ENCODE measurements at places on chromosomes 1 and 21. TPM values are rescaled to one million over a fixed set of nuclear protein-coding genes. Genes with fewer than 3 reads are reported as not detected.
A peak's percentile ranks its signal among the peaks of the same experiment; 100 is the strongest.

DNA sequence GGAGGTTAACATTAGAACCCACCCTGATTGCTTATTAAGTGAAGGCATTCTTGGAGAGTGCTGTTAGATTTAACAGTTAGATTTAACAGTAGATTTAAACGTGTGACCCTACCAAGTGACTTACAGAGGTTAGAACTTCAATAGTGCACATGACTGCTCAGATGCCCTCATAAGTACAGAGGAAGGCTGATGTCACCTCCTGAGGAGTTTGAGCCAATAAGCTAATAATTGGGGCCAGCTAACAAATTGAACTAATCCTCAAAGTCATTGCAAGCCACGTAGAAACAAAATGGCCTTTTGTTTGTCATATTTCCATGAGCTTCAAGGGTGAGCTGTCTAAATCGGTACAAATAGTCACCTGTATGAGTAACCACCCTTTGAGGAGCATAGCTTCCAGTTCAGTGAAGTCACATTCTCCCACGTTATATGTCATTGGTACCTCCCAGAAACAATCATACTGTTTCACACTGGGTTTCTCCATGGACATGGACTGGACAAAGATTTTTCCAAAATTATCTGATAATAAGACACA is 11.7 kb downstream of the AVPR1B start:
- DNase-seq = peak; percentile 24

GRCh38 chr1:21175670-21176581 is 771 bp downstream of the EIF4G3 start:
- no peak for DNase-seq

- no peak for DNase-seq
Observed at GRCh38 chr21:33384841-33385331, 18.3 kb upstream of the IFNGR2 start.

DNA sequence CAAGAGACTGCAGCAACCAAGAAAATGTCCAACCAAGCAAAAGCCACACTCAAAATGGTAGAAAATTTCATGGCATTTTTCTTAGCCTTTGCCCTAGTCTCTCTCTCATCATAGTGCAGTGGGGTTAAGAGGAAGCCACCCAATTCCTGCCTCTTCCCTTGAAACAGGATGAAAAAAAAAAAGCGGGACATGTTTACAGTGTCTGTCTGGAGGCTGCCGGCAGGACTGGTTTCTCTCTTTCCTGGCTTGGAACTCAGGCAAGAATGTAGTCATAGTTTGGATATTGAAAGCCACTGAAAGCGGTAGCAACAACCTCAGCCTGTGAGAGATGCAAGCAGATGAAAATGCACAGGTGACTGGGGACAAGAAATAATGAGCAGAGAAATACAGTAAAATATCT is 13.3 kb upstream of the TNFSF18 start:
- DNase-seq = peak; percentile 81

GRCh38 chr1:245453541-245453940 is 298.8 kb downstream of the KIF26B start:
- DNase-seq = no peak

DNA sequence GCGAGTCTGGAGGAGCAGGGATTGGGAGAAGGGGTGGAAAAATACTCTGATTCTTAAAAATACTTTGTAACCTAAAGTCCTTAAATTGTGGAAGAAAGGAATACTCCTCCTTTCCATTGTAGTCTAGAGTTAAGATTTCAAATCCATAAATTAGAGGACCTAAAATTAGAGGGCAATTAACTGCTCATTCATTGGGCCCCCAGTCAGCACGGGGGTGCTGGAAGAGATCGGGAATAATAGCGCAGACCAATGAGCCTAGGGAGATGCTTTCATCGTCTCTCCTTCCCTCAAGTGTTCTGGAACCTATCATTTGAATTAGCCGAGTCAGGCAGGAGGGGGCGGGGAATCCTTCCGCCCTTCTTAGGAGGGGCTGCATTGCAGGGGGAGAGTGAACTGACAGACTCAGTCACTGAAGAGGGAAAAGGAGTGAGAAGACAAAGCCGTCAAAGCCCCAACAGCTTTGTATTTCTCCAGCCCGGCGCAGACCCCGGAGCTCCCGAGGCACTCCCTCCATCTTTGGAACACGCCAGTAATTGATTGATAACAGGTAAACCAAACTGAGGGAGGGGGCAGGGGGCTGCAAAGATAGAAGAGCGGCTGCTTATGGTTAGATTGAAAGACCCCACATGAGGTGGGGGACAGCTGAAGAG is at the start of gene MLLT11:
Gene MLLT11, plus strand, starts transcription at position 391 of the 650 bp plus-strand sequence. CDS start 6,828 bp downstream, outside the sequence.
- peak; percentile 63 for DNase-seq

- DNase-seq = no peak
Observed at GRCh38 chr1:74791491-74791890, 58.5 kb downstream of the TYW3 start.

The F5 gene
- not detected for total RNA-seq

The GRHL3 gene
- not detected for total RNA-seq

The ST7L gene
- total RNA-seq = 10.3 TPM

DNA sequence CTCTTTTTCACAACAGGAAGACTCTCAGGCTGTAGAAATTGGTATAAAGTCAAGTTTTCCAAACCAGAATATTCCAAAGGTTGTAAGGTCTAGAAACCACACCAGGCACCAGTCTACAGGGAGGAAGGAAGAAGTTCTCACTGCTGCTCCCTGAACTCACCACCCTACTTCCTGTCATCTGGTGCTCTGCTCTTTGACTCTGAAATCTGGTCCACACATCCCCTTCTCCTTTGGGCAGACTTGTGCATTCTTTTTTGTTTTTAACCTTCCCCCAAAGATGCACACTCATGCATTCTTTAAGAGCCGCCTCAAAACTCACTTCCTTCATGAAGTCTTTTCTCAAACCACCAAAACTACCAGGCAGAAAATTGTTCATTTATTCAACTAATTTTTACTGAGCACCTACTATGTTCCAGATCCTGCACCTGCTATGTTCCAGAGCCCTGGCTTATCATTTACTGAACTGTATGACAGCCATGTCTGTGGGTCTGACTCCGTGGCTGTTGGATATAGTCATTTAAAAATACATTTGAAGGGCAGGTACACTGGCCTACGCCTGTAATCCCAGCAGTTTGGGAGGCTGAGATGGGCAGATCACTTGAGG is 30.1 kb upstream of the EPS15 start:
- DNase-seq = peak; percentile 86

DNA sequence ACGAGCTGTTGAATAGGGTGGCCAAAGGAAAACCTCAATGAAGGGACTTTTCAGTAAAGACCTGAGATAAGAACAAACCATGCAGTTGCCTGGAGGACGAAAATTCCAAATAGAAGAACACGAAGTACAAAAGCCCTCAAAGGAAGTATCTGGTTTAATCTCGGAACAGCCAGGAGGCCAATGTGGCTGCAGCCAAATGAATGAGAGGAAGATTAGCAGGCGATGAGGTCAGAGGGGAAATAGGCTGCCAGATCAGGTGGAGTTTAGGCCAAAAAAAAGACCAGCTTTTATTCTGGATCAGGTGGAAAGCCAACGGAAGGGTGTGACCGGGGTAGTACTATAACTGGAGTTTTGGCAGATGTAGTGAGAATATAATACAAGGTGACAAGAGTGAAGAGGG is 43.7 kb downstream of the SRSF11 start:
- peak; percentile 22 for DNase-seq

- peak; percentile 67 for DNase-seq
Observed at GRCh38 chr1:37556712-37557196, at the start of gene DNALI1. TSS of gene DNALI1 (plus strand) at chr1:37556940. CDS start at chr1:37556995, 55 bp downstream.

- DNase-seq = no peak
Observed at GRCh38 chr1:14822493-14822892, 224.0 kb downstream of the KAZN start.

Data from dermis microvascular lymphatic vessel endothelial cell (primary cell).